ENCODE measurements at places on chromosomes 11 and 22. TPM values are rescaled to one million over a fixed set of nuclear protein-coding genes. Genes with fewer than 3 reads are reported as not detected.
A peak's percentile ranks its signal among the peaks of the same experiment; 100 is the strongest.

DNA sequence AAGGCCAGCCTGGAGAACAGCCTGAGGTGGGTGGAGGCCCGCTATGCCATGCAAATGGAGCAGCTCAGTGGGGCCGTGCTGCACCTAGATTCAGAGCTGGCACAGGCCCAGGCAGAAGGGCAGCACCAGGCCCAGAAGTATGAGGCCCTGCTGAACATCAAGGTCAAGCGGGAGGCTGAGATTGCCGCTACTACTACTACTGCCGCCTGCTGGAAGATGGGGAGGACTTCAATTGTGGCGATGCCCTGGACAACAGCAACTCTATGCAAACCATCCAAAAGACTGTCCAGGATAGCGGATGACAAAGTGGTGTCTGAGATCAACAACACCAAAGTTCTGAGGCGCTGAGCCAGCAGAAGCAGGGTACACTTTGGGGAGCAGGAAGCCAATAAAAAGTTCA is 3.1 kb upstream of the TMEM218 start:
- DNase-seq, result no peak

- DNase-seq, result no peak
These were observed 21.2 kb downstream of the GDPD5 start for GRCh38 chr11:75504501-75504900.

- no peak for DNase-seq
These were observed 2.5 kb upstream of the LRRC74B start for GRCh38 chr22:21042978-21043859.

GRCh38 chr11:86664930-86665329 is 7.5 kb downstream of the ME3 start:
- DNase-seq, result no peak

DNA sequence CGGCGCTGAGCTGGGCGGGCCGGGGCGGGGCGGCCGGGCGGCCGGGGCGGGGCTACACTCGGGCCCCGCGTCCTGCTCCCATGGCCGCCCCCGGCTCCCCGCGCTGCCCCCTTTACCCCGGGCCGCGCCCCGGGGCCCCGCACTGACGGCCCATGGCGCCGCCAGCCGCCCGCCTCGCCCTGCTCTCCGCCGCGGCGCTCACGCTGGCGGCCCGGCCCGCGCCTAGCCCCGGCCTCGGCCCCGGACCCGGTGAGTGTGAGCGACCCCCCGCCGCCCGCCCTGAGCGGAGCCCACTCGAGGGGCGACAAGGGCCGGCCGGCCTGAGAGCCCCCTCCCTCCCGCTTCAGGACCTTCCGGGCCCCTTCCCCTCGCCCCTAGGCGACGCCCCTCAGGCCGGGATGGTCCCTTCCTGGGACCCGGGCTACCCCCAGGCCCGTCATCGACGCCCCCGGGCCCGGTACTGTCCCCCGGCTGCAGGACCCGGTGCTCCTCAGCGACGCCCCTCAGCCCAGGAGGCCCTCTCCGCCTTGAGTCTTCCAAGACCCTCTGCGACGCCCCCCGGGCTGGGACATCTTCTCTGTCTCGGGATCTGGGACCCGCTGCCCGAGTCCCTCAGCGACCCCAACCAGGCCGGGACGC is at the start of gene KREMEN1:
Gene KREMEN1, plus strand, starts transcription at position 57 of the 639 bp plus-strand sequence. Its CDS starts 96 bp downstream, at position 153.
- no peak for DNase-seq

Gene ZNF214
- total RNA-seq, result not detected

DNA sequence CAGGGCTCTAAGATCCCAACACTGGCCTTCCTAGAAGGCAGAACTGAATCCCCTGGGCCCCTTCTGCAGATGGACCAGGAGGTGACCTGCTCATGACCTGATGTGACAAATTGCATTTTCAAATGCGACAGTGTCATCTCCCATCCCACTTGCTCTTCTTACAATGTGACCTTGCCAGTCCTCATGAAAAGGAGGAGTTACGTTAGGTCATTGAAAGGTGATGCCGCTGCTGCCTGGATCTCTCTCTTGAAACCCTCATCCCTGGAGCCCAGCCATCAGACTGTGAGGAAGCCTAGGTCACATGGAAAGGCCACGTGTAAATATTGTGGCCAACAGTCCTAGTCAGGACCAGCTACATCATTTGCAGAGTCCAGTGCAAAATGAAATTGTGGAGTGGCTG is 5.7 kb upstream of the C1QTNF4 start:
- peak; percentile 6 for DNase-seq

GRCh38 chr11:129814244-129815014 is 1.2 kb upstream of the TMEM45B start:
- peak; percentile 65 for DNase-seq

DNA sequence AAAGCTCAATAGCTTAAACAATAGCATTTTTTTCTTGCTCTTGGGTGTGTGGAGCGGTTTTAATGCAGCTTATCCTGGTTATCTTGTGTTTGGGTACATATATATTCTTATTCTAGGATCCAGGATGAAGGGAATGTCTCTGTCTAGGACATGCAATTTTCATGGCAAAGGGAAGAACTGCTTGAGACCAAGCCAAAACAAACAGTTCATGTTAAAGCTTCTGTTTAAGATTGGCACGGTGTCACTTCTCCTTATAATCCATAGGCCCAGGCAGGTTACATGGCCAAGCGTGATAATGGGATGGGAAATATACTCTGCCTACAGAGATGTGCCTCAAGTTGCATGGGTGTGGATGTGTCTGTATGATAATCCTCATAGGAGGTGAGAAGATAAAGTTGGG is 177.1 kb upstream of the PGR start:
- DNase-seq, result no peak

Gene GAL
- total RNA-seq, result not detected

Gene LAYN
- 27.0 TPM for total RNA-seq

Gene SCGB1A1
- total RNA-seq, result not detected

Gene HEPHL1
- total RNA-seq, result not detected

DNA sequence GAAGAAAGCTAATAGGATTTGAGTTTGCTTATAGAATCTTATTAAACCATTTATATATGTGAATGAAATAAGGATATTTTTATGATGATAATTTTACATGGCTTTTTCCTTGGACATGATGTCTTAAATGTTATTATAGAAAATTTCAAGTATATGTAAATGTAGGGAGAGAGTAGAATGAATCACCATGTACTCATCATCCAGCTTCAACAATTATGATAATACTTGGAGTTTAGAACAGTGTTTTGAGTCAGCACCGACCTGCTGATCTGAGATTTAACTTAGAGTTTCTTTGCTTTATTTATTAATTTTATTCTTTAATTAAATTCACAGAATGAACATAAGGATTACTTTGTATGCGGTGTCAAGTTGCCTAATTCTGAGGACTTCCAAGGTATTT is 193.5 kb downstream of the UVRAG start:
- DNase-seq, result no peak

Gene PATE2
- not detected for total RNA-seq

GRCh38 chr11:67466962-67467771 is 1.9 kb downstream of the TMEM134 start:
- DNase-seq, result no peak

DNA sequence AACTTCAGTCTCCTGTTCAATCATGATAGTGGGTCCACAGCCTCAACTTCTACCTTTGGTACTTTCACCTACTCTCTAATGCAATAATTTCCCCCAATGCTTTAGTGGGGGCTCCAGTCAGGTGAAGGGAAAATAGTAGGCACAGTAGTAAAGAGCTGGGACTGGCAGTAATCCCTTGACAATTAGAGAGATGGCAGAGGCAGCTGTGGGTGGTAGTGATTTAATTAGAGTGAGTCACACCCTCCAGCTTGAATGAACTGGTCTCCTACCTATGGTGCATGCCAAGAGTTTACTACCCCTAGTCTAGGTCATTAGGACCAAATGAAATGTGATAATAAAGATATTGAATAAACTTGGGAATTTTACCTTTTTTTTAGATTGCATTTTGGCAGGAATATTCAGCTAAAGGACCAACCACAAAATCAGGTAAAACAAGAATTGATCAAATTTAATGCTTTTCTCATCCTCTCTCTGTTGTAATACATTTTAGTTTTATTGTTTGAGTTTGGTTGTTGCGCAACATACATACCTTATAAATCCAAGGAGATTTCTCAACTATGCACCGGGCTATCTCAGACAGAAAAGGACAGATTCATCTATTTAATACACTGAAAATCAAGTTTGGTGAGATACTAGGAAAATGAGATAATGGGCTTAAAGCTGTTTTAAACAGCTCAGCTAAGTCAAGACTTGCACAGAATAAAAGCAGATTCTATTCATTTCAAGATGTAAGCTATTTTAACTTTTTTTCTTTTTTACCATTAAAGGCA is 9.0 kb downstream of the PRRG4 start:
- no peak for DNase-seq

- no peak for DNase-seq
These were observed 34.6 kb downstream of the PTPRJ start for GRCh38 chr11:48014917-48015316.

GRCh38 chr11:125401235-125401634 is 94.8 kb downstream of the FEZ1 start:
- no peak for DNase-seq

All from activated naive CD8-positive, alpha-beta T cell treated with anti-CD3 and anti-CD28 coated beads, Interleukin-2, amount 10 ng/mL, durations not matched to agents 7 days and 5 days (primary cell).